ENCODE measurements at places on chromosomes 5 and 9. TPM values are rescaled to one million over a fixed set of nuclear protein-coding genes. Genes with fewer than 3 reads are reported as not detected.

DNA sequence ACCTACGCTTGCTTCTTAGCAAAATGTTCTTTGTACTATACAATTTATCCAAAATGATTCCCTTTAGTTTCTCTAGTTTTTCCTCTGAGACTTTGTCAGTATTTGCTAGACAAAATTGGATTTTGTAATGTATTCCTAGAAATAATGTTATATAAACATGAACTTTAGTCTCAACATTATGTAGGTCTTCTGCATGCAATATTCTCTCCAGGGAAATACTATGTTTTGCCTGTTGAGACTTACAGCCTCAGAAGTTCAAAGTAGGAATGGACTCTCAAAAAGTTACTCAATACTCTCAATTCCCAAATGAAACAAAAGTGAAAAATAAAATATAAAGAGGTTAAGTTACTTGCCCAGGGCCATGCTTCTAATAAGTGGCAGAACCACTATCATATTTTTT, 24.8 kb upstream of the SMC2 start:
- no peaks in the 10 kb centered on the region for H3K4me1 ChIP-seq
- no peak overlapping the region for H3K4me3 ChIP-seq
- H3K27ac ChIP-seq, result no peak overlapping the region
- no peak for DNase-seq

NMUR2 gene
- total RNA-seq, result not detected

GRCh38 chr5:77367741-77368140, 124.4 kb downstream of the WDR41 start:
- no peaks in the 10 kb centered on the region for H3K4me1 ChIP-seq
- no peak overlapping the region for H3K4me3 ChIP-seq
- no peaks in the 10 kb centered on the region for H3K27me3 ChIP-seq
- no peak for DNase-seq

DNA sequence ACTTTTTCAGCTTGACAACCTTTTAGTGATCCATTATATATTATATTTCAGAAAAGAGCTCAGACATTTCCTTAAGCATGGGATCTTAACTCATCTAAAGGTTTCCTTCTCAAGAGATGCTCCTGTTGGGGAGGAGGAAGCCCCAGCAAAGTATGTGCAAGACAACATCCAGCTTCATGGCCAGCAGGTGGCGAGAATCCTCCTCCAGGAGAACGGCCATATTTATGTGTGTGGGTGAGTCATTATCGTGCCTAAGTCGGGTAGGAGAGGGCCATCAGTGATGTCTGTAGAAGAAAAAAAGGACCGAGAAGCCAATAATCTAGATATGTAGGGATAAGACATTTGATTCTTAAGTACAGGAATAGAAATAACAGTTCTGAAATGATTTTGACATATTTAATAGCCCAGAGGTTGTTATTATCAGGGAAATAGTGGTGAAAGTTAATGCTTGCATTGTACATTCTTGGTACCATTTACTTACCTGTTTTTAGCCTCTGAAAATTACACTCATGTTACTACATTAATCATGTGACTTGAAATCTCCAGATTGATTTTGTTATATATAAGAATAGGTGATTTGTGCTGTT, 28.2 kb downstream of the MTRR start:
- H3K36me3 ChIP-seq, result peaks cover 65% of the 10 kb centered on the region
- no peak overlapping the region for H3K4me3 ChIP-seq
- no peak for DNase-seq
- no peaks in the 10 kb centered on the region for H3K27me3 ChIP-seq
- H3K4me1 ChIP-seq, result no peaks in the 10 kb centered on the region

GRCh38 chr5:76513476-76513875, 109.7 kb downstream of the F2RL2 start:
- H3K27me3 ChIP-seq, result no peaks in the 10 kb centered on the region
- DNase-seq, result no peak
- H3K4me1 ChIP-seq, result no peaks in the 10 kb centered on the region
- no peak overlapping the region for H3K4me3 ChIP-seq
- no peaks in the 10 kb centered on the region for H3K36me3 ChIP-seq

ARHGEF28 gene
- 0.28 TPM for total RNA-seq

FCHSD1 gene
- 33.7 TPM for total RNA-seq

SNCB gene
- total RNA-seq, result not detected

DNA sequence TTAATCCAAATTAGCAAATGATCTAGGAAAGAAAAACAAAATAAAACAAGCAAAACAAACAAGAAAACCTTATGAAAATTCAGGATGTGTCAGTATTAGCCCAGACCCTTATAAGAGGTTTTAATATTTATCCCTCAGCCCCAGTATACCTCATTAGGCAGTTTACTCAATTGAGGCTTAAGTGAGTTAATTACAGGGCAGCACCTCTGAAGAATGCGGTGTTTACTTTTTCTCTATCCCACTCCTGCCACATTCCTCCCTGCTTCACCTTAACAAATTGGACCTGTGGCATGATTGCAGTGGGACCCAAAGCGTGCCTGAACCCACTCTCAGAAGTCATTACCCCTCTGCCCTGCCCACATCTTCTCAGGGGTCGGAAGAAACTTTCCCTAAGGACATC, 67.1 kb downstream of the SIL1 start:
- H3K4me1 ChIP-seq, result no peaks in the 10 kb centered on the region
- no peaks in the 10 kb centered on the region for H3K36me3 ChIP-seq
- no peak for DNase-seq
- no peaks in the 10 kb centered on the region for H3K27me3 ChIP-seq
- no peak overlapping the region for H3K4me3 ChIP-seq

NRARP gene
- 2.3 TPM for total RNA-seq

GRCh38 chr5:4159681-4160080, 564.0 kb downstream of the IRX1 start:
- H3K36me3 ChIP-seq, result no peaks in the 10 kb centered on the region
- H3K27ac ChIP-seq, result no peak overlapping the region
- no peaks in the 10 kb centered on the region for H3K4me1 ChIP-seq
- no peak for DNase-seq
- H3K4me3 ChIP-seq, result no peak overlapping the region
- no peaks in the 10 kb centered on the region for H3K27me3 ChIP-seq

DNA sequence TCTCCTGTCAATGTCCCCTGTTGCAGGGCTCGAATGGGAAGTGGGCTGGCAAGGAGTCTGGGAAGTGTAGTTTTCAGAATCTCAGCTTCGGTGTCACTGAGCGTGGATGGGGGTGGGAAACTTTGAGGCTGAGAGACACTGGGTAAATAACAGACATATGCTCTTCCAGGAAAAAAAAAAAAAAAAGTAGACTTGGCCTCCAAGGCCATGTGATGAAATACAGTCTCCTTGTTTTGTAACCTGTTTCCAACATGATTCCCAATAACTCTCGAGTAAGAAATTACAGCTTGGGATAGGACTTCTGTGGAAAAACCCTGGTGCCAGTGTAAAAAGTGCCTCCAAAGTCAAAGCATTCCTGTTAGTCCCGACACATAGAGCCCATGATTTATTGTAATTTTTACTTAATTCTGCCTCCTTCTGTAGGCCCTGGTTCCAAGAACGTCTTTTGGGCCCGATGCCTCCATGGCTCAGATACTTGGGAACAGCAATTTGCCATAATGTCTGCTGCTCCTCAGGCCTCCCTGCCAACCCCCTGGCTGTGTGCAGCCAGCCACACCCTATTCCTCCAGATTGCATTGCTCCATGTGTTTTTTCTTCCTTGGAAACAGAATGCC, 119.5 kb upstream of the TNC start:
- H3K36me3 ChIP-seq, result no peaks in the 10 kb centered on the region
- H3K4me3 ChIP-seq, result no peak overlapping the region
- no peak for DNase-seq
- no peaks in the 10 kb centered on the region for H3K4me1 ChIP-seq
- no peaks in the 10 kb centered on the region for H3K27me3 ChIP-seq

DNA sequence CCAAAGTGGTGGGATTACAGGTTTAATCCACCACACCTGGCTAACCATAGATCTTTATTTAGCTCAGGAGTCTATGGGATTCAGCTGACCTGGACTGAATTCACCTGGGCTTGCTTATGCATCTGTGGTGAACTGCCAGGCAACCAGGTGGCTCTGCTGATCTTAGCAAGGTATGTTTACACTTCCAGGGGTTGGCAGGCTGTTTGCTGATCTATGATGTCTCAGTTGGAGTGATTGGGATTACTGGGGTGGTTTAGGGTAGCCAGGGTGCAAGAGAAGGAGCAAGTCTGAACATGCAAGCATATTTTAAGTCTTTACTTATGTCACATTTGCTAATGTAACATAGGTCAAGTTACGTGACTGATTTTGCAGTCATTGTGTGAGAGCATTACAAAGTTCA, 63.6 kb upstream of the JAK2 start:
- H3K27ac ChIP-seq, result no peak overlapping the region
- H3K4me3 ChIP-seq, result no peak overlapping the region
- no peak for DNase-seq
- H3K36me3 ChIP-seq, result no peaks in the 10 kb centered on the region

DNA sequence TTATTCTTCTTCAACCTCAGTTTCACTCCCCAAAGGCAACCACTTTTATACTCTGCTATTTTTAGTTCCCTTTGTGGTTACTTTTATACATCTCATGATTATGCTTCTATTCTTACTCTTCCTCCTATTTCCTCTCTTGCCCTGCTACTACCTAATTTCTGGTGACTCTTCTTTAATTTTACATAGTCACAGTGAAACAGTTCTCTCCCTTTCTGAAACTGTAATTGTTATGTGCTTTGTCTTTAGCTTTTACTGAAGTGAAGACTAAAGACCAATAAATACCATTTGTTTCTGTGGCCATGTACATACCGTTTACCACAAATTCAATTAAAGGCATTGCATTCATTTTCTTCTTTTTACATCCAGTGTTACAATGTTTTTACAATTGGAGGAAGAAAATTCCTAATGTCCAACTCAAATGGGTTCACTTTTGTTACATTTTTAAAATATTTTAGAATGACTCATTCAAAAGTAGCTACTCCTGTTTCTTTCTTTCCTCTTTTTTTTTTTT, 410.6 kb downstream of the PSAT1 start:
- H3K27ac ChIP-seq, result no peak overlapping the region
- no peaks in the 10 kb centered on the region for H3K36me3 ChIP-seq
- no peak for DNase-seq
- H3K4me3 ChIP-seq, result no peak overlapping the region

FOXD4L4 gene
- 0.15 TPM for total RNA-seq

DNA sequence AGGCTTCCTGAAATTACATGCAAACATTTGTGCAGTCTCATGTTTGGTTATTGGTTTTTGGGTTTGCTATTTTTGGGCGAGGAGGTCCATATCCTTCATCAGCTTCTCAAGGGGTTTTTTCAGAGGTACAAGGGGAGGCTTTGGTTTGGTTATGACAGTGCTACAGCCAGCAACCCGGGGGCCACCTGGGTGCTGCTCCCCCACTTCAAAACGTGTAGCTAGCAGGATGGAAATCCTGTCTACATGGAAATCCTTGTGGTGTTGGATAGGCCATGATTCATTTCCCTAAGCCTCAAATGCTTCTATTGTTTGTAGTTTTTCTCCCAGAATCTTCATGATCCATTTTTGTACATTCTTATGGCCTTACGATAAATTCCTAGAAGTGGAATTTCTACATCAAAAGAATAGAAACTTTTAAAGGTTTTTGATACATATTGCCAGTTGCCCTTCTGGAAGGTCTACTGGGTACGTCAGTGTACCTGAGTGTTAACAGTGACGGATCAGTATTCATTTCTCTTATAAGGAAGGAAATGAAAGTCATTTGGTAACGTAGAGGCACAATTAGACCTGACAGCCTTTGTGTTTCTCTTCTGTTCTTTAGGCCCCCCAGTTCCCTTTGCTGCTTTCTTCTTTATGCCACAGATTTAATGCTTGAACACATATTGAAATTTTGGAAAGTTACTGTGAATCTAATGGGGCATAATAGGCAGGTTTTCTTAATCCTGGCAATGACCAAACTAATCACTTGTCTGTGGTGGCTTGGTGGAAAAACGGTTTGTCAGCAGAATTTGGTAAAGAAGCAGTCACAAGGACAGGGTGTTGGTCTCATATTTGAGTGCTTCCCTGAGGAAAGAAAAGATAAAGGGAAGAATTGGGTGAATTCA, 69.7 kb upstream of the ABL1 start:
- no peaks in the 10 kb centered on the region for H3K36me3 ChIP-seq
- no peaks in the 10 kb centered on the region for H3K27me3 ChIP-seq
- no peak overlapping the region for H3K4me3 ChIP-seq
- DNase-seq, result no peak
- H3K27ac ChIP-seq, result no peak overlapping the region

DNA sequence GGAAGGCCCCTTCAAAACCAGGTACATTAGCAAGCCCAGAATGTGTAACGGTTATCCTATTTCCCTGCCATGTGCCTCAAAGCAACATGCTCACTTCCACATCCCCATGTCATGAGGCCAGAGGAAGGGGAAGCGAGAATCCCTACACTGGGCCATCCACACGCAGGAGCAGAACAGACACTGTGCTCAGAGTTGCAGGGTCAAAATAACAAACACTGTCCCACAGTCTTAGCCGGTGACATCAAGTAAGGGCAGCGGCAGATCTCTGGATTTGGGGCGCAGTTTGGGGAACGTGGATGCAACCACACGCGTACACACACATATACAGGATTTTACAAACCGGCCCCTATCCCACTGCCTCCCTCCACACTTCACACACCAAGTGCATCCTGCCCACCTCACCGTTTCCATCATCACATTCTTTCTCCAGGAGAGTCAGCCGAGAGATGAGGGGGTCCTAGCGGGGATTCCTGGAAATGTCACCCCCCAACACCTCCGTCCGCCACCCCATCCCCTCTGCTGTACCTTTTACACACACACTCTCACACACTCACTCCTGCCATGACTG, 776 bp downstream of the APBA1 start:
- H3K27ac ChIP-seq, result no peak overlapping the region
- no peak for DNase-seq
- H3K36me3 ChIP-seq, result no peaks in the 10 kb centered on the region
- peaks cover 11% of the 10 kb centered on the region for H3K4me1 ChIP-seq
- no peak overlapping the region for H3K4me3 ChIP-seq

ACTBL2 gene
- not detected for total RNA-seq

- no peak for DNase-seq
- no peak overlapping the region for H3K27ac ChIP-seq
- H3K27me3 ChIP-seq, result no peaks in the 10 kb centered on the region
- no peaks in the 10 kb centered on the region for H3K36me3 ChIP-seq
- no peak overlapping the region for H3K4me3 ChIP-seq
Observed at GRCh38 chr5:31770998-31771397, 132.1 kb downstream of the PDZD2 start.

ORM2 gene
- total RNA-seq, result not detected

DNA sequence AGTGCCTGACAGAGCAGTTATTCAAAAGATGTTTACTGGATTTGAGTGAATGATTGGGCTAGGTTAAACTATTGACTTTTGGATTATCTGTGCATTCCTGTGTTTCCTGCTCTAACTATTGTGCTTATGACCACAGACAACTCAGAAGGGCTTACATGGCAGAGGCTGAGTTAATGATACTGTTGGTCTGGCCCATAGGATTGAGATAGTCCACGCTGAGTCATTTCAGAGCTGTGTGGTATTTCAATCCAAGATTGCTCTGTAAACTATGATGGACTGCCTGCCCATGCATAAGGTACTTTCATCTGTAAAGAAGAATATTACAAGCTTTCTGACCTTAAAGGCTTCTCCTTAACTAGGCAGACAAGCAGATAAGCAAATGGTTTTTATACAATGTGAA, 49.1 kb upstream of the SLIT3 start:
- H3K27ac ChIP-seq, result no peak overlapping the region
- no peaks in the 10 kb centered on the region for H3K36me3 ChIP-seq
- DNase-seq, result no peak
- no peaks in the 10 kb centered on the region for H3K4me1 ChIP-seq

GABRA6 gene
- total RNA-seq, result not detected

BTNL3 gene
- not detected for total RNA-seq

HMMR gene
- total RNA-seq, result 40.6 TPM

GRCh38 chr9:92614763-92615461, 55.0 kb downstream of the IPPK start:
- H3K36me3 ChIP-seq, result peaks cover 21% of the 10 kb centered on the region
- H3K4me3 ChIP-seq, result no peak overlapping the region
- H3K4me1 ChIP-seq, result no peaks in the 10 kb centered on the region
- H3K27ac ChIP-seq, result no peak overlapping the region
